Stimulated activated CD4-positive, alpha-beta T cell treated with anti-CD3 and anti-CD28 coated beads, Interleukin-12 subunit alpha, Interleukin-12 subunit beta, amount 100 ng/mL, for 4 hours (primary cell): ENCODE measurements at places on chromosomes 6 and 20.

DNA sequence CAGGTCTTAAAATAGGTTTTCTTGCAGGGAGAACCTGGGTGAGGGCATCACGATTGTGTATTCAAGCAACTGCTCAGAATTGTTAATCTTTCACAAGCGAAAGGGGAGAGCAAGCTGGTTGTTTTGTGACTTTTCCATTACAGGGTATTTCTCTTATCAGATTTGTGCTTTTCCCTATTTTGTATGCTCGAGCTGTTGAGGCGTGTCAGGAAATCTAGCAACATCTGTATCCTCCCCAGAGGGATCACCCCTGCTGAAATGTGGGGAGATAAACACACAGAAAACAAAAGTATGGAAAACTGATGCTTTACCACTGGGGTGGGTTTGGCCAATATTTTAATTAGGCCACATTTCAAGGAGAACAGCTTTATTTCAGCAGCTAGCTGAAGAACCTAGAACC lies 187.0 kb downstream of the DTNBP1 start:
- DNase-seq = no peak

DNA sequence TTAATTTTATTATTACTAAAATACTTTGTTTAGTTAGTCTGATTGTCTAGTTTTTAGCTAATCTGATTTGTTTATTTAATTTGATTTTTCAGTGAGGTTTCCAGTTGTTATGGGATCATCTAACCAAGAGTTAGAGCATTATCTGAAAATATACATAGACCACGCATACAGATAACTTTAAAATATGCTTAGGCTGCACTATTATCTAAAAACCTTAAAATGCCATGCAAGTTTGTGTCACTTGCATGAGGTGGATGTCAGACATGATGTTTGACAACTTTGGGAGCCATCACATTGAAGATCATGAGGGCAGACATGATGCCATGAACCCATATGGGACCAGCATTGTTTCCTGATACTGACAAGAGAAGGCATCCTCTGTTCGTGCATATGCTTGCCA lies 610.3 kb downstream of the KHDRBS2 start:
- no peak for DNase-seq

DNA sequence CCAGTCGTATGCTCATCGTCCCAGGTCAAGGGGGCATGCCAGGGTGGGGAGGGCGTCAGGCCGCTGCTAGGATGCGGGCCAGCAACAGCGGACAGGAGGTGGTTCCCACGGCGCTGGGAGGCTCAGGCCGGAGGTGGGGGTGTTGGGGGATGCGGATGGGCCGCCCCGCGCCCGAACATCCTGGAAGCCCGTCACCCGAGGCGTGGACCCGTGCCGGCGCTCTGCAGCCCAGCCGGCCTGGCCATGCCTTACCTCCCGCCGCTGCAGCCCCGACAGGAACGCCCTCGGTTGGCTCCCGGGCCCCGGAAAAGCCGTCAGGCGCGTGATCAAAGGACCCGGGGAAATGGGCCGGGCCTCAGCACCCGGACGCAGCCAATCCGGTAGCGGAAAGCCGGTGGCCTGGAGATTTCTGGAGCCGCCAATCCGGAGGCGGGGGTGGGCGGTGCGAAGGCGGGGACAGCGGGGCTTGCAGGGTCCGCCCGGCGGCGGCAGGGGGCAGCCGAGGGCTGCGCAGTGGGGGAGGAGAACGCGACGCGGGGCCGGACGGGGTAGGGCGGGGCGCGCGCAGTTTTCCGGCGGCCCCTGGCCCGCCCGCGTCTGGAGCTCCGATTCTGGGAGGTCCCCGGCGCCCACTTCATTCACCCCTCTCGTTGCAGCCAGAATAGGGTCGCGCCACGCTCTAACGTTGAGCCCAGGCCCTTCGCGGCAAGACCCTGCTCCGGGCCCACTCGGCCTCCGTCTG lies at the start of gene SMIM29:
Gene SMIM29, minus strand, starts transcription at position 280 of the 742 bp plus-strand sequence. CDS start 1,215 bp downstream, outside the sequence.
- DNase-seq = peak; percentile 98

- DNase-seq = no peak
These were observed 4.2 kb upstream of the EPHA7 start for GRCh38 chr6:93423542-93423941.

DNA sequence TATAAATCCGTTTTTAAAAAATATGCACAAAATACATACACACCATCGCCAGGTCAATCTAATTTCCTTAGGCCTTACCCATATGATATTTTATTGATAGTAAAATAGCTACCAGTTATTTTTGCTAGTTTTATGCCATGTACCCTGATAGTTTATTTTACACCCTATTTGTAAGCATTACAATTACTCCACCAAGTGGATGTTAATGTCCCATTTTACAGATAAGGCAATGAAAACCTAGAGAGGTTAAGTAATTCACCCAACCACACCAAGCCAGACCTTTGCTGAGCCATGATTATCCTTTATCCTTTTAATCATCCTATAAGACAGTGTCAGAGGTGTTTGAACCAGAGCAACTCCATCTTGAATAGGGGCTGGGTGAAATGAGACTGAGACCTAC lies 86.8 kb downstream of the CBLN4 start:
- no peak for DNase-seq
